ENCODE measurements at places on chromosomes 3 and 15.

- DNase-seq = no peak
These were observed 185.1 kb upstream of the GALNT15 start for GRCh38 chr3:15989419-15989818.

DNA sequence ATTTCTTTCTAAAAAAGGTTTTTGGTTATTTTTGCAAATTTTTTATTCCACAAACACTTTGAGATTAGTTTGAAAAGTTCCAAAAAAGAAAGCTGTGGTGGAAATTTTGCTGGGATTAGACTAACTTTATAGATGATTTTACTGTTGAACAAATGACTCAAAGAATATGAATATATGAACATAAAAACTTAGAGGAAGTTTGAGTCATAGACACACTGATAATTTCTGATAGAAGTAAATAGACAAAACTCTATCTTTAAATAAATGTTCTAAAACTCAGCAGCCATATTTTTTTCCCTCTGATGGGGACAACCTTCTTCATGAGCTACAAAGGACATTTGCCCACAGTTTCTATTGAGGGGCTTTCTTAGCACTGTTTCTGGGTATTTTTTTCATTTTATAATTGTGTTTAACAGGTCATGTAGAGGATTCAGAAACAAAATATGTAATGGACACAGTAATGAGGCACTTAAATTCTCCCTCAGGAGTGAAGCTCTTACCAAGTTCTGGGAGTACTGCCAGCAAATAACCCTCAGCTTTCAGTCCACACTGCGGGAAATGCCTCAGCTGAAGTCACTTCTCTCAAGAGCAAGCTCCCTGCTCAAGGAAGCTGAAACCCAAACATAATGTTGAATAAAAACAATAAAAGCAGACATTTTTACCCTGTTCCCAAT is 157.6 kb downstream of the NFKBIZ start:
- no peak for DNase-seq

DNA sequence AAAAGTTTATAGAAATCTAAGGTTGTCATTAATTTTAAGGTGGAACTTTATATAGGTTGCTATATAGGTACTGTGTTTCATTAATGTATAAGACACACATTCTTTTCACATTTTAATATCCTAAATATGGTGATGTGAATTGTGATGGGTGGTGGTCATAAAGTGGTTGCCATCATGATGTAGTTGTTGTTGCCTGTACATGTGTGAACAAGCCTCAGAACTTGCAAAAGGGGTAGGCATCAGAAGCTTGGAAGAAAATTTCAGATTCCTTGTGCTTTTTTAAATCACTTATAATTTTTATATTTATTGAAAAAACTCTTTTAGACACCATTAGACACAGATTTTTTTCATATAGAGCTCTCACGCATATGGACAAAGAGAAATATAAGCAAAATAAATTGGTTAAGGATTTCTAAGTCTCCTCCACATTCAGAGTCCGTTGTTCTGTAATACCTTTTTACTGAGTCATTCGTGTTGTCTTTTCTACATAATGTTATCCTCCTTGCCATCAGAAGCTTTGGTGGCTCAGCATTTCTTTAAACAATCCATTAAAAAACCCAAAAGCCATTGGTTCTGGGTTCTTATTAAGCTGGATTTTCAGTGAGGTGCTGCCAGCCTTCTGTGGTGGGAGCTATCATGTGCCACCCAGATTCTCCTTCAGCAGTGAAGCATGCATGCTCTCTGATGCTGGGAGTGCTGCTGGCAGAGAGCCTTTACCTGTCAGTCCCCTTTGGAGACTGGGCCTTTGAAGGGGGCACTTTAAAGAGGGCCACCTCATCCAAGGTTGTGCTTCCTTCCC is 140.4 kb upstream of the GALNT15 start:
- no peak for DNase-seq

- no peak for DNase-seq
These were observed 856 bp downstream of the ZBTB38 start for GRCh38 chr3:141368925-141369794.

- no peak for DNase-seq
These were observed 316.2 kb upstream of the CTDSPL start for GRCh38 chr3:37545479-37545878.

- DNase-seq = no peak
These were observed 391.5 kb downstream of the RAP2B start for GRCh38 chr3:153553605-153553945.

DNA sequence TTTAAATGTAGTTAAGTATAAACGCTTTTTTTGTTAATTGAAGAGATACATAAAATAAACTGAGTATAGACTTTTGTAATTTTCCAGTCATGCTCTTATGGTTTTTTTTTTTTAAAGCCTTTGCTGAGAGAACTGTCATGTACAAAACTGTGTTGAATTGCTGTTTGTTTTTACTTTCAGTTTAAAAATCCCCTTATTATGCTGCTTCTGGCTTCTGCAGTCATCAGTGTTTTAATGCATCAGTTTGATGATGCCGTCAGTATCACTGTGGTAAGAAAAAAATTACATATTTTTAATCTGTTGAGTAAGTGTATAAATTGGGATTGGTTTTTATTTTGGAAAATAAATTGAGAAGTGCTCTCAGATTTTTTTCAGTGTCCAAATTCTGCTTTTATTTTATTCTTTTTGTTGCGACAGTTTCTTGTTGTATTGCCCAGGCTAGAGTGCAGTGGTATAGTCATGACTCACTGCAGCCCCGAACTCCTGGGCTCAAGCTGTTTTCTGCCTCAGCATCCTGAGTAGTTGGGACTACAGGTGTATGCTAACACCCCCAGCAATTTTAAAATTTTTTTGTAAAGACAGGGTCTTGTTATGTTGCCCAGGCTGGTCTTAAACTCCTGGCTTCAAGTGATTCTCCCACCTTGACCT is 40.7 kb downstream of the ATP2C1 start:
- DNase-seq = no peak

DNA sequence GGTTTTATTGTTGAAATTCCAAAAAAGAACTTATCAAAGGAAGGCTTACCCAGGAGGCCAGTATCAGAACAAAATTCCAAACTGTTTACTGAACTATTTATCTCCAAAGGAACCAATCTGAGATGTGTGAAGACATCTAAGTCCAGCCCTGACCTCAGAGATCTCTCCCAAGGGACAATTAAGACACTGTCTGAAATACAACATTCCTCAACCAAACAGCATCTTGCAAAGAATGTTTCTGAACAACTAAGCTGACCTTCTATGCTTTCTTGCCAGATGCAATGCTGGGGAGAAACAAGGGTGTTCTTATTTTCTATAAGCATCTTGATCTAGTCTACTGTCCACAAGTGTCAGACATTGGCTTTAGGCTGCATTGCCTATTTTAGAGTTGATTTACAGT is 13.6 kb downstream of the PDZRN3 start:
- no peak for DNase-seq

Measured in activated gamma-delta T cell treated with Interleukin-2 at 50 U/mL for 16 hours (primary cell).